ENCODE measurements at places on chromosomes 1 and 21.

GRCh38 chr1:145702826-145703225 is 4.3 kb downstream of the PDZK1 start:
- DNase-seq, result no peak

DNA sequence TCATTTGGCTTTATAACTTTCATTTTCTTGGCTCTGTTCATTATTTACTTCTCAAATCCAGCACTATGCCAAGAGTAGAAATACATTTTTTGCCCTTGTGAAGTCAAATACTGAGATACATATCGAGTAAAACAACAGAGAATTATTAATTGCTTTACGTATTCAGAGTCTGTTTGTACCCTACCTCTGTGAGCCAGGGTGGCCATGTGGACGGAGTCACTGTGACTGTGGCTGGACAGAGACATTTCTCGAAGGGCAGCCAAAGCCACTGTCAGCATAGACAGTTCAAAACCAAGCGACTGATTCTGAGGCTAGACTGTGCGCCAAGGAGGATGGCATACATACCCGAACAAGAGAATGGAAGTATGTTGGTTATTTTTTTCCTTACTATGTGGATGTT is 391.0 kb upstream of the PROX1 start:
- no peak for DNase-seq

DNA sequence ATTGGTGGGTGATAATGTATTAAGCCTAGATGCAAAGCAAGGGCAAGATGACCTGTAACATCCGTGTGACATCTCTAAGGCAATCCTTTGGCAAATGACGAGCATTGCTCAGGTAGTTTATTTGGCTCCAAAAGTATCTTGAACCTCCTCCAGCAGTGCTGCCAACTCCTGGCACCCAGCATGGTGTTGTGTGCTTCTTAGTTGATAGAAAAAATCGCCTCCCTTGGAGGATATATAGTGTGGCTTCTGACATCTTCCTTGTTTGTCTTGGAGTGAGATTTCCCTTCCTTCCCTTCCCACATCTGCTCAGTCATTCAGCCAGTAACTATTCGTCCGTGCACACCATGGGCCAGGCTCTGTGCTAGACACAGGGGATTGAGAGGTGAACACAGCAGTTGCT is 121.8 kb downstream of the TOMM20 start:
- no peak for DNase-seq

DNA sequence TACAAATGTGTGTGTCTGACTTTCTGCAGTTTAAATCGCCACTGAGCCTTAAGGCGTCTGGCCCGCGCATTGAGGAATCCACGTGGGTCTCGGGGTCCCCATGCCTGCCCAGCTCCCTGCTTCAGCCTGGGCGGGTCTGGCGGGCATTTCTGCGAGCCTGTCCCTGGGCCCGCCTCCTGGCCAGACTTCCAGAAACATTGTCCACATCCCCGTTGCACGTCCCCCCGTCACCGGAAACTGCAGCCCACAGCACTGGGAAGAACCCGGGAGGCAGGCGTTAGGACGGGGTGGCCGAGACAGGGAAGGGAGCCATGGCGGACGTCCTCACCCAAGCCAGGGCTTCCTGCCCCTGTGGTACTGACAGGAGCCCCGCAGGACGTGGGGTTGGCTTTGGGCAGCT is 113.1 kb upstream of the COL6A1 start:
- DNase-seq, result no peak

- DNase-seq, result no peak
Measured at GRCh38 chr1:213719462-213719861, 268.3 kb upstream of the PROX1 start.

GRCh38 chr1:22454476-22455056 is 2.9 kb downstream of the ZBTB40 start:
- DNase-seq, result no peak

GRCh38 chr1:226967665-226968064 is 27.6 kb downstream of the COQ8A start:
- no peak for DNase-seq

DNA sequence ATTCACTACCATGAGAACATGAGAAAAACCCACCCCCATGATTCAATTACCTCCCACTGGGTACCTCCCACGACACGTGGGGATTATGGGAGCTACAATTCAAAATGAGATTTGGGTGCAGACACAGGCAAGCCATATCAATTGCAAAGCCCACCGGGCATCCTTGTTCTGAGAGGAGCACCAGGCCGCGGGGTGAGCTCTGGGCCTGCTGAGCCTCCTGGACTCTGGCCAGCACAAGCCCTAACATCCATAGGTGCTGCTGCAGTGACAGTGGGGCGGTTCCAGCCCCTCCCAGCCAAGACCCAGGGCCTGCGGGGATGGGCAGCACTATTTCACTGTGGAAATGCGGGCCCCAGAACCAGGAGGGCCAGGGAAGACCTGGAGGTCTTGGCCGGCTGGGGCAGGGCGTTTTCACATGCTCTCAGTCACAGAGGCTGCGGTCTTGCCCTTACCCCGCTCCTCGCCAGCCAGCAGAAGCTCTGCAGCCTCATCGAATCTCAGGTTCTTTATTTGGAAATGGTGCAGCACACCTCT is 103.8 kb downstream of the PCBP3 start:
- DNase-seq, result peak; percentile 34
